ENCODE measurements at places on chromosomes 2 and 18.

DNA sequence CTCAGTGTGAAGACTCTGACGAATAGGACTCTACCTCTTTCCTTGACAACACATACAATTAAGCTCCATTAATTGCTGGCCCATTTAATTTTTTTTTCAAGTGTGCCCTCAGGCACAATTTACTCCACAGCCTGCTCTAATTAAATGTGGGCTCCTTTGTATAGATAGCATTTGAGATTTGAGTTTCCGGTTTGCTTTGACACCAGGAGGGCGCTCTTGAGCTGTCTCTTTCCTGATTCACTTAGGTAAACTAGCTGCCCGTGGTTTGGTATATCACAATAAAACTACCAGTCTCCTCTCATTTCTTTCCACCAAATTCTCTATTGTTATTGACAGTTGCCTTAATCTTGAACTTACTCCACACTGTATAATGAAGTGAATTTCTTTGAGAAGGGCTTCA is 666.0 kb downstream of the DSC3 start:
- DNase-seq: no peak

DNA sequence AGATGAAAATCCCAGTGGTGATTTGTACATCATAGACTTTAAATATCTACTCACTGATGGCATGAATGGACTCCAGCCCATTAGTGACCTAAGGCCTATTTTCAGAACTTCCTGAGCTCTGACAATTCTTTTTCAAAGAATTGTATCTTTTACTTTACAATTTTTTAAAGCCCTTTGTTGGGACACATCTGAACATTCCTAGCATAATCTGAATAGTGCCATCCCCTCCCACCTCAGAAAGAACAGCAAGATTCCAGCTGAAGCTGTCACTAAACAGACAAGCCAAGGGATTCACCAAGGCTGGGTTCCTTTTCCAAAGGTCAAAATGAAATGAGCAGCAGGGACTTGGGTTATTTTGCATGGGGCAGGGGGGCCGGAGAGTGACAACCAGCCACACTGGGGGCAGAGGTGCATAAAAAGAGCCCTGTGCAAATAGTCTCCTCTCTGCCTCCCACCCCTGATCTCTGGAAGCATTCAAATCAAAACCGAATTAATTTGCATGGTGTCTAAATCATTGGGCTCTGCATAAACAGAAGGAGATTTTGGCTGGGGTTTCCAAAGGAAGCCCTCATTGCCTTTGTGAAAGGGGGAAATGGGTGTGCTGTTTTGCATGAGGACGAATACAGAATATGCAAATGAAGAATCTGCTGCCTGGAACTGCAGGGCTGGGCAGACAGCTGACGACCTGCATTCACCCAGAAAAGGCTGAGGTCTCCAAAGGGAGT is 17.2 kb downstream of the EPHA4 start:
- DNase-seq: no peak

GRCh38 chr2:20674974-20675679 is 8.2 kb downstream of the GDF7 start:
- DNase-seq: no peak

DNA sequence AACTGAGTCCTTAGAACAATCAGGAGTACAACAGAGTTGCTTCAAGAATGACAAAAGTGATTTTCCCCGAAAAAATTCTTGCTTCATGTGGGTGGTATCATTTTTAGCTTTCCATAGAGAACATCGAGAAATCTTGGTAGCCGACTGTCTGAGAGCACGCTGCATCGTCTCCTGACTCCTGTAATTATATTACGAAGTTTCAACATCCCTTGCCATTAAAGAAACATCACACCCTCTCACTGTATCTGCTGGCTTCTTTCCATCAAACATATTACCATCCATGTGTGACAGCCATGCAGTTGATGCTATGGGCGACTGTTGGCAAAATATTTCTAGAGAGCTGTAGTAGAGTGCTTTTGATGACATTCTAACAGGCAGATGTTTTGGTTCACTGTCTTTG is 311.2 kb downstream of the CMPK2 start:
- peak; percentile 12 for DNase-seq

DNA sequence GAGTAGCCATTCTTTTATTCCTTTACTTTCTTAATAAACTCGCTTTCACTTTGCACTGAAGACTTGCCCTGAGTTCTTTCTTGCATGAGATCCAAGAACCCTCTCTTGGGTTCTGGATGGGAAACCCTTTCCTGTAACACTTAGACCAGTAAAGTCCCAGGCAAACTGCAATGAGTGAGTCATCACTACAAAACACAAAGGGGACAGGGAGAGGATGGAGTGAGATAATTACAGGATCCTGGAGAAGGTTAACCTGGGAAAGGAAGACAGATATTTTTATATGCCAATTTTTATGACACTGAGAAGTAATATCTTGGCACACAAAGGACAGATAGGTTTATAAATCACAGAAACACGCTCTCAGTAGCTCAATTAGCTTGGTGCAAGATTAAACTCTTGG is 48.7 kb downstream of the EHD3 start:
- no peak for DNase-seq

DNA sequence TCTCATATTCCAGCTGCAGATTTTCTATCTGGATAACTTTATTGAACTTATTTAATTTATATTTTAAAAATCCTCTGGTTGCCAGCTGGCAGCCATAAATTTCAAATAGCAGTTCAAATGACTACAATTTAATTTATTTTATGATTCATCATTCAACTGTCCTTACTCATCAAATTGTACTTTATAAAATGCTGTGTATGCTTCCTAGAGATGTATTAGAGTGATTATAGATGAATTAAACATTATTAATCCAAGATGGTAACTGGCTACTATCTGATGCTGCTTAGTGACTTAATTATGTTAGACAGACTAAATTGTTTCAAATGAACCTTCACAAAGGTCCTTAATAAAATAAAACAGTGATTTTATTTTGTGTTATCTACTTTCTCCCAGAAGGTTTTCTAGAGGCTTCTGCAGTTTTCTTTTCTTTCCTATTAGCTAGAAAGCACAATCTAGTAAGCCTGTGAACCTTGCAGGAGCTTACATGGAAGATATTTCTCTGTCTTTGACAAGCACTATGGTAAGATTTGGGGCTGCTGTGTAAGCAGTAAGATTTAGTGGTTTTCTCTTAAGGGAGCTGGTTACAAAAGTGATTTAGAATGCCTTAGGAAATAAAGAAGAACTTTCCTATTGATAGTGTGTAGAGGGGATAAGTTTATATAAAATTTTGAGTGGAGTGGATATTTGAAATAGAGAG is 322.3 kb downstream of the FSIP2 start:
- DNase-seq: no peak

- peak; percentile 4 for DNase-seq
Observed at GRCh38 chr2:40554665-40555294, 102.9 kb upstream of the SLC8A1 start.

GRCh38 chr2:188410504-188411235 is 119.0 kb downstream of the GULP1 start:
- DNase-seq: no peak

DNA sequence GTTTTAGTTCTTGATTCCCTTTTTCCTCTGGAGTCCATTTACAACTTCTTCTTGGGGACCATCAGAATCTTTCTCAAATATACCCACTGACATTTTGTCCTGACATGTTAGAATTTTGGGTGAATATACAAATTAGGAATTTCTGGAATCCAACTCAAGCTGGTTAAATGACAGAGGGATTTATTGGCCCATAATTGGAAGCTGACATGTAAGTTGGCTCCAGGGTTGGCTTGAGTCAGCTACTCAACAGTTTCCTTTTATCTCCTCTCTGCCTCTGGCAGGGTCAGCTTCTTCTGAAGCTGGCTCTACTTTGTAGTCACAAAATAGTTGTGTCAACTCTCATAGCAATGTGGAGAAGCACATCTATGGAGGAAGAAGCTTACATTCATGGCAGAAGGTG is 36.6 kb upstream of the PPP1R1C start:
- DNase-seq: no peak

DNA sequence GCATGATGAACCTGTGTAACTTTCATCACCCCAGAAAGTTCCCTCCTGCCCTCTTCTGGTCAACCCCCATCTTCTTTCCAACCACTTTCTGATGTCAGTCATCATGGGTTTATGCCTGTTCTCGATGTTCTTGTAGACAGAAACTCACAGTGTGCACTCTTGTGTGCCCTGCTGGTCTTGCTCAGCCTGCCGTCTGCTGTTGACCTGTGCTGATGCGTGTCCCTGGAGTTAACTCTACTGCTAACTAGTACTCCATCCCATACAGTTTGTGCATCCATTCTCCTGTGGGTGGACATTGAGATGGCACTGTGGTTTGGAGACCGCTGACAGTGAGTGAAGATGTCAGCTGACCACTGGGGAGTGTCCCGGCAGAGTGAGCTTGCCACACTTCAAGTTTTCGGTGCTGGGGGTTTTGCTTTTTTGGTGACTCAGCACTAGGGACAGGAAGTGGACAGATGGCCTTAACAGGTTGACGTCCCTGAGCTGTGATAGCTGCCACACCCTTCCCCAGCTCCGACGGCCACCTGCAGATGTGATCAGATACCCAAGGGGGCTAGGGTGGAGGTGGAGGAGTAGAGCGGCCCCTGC is 14.8 kb downstream of the KLHL29 start:
- DNase-seq: no peak

DNA sequence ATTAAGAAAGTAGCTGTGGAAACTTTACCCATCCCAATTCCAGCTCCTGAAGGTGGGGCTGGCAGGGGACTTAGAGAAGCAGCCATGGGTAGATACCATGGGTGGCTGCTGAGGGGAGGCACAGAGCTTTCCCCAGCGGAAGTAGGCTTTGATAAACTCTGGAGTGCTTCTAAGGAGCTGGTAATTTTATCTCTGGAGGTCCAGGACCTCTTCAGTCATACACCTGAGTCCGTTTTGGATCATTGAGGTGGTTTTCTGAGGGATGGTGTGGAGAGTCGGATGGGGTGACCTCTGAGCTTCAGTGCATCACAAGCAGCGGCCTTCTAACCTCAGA is 36.7 kb upstream of the BMP10 start:
- no peak for DNase-seq

- no peak for DNase-seq
Observed at GRCh38 chr2:220219371-220219770, 591.9 kb downstream of the SLC4A3 start.

DNA sequence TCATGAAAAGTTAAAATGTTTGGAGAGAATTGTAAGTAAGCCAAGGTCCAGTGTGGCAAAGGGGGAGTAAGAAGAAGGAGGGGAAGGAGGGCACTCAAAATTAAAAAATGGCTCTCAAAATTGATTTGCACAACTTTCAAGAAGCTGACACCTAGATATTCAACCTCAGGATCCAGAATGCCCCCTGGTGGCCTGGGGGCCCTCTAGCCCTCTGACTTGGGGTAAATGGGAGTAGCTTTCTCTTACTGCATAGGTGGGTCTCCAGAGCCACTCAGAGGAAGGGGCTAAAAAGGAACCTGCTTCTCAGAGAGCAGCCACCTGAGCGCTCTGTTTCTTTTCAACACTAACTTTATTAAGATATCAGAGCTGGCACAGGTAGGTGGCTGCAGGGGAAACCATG is 968.5 kb downstream of the BCL11A start:
- DNase-seq: peak; percentile 6

DNA sequence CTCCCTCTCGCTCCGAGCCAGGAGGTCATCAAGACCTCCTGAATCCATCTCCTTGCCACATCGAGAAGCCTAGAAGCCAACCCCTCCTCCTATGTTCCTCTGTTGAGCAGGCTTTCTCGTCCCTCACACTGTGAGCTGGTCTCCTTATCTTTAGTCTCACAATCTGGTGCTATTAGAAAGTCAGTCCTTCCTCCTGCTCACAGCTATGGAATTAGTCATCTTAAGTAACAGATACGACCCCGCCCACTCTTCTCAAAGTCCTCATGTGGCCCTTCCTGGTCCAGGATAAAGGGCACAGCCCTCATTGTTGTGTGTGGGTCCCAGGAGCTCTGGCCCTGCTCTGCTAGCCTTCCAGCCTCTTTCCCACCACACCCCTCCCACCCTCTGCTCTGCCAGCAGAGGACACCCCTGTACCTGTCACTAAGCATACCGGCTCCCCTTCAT is 41.4 kb upstream of the TRIB2 start:
- DNase-seq: no peak

GRCh38 chr2:100919316-100919715 is 82.8 kb upstream of the RPL31 start:
- DNase-seq: no peak

DNA sequence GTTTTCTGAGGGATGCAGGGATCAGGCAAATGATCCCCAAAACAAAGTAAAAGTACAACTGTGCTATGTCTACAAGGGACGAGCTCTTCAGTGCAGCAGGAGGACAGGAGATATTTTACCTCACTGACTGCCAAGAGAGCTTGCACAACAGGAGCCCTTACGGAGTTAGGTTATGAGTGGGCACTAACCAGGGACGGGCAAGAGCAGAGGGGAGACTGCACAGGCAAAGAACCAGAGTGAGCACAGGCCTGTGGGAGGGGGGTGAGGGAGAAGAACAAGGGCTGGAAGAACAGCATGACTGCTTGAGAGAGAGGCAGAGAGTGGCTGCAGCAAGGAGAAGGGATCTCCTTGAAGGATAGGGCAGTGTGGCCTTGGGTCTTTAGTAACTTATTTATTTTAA is 101.1 kb upstream of the PID1 start:
- no peak for DNase-seq

DNA sequence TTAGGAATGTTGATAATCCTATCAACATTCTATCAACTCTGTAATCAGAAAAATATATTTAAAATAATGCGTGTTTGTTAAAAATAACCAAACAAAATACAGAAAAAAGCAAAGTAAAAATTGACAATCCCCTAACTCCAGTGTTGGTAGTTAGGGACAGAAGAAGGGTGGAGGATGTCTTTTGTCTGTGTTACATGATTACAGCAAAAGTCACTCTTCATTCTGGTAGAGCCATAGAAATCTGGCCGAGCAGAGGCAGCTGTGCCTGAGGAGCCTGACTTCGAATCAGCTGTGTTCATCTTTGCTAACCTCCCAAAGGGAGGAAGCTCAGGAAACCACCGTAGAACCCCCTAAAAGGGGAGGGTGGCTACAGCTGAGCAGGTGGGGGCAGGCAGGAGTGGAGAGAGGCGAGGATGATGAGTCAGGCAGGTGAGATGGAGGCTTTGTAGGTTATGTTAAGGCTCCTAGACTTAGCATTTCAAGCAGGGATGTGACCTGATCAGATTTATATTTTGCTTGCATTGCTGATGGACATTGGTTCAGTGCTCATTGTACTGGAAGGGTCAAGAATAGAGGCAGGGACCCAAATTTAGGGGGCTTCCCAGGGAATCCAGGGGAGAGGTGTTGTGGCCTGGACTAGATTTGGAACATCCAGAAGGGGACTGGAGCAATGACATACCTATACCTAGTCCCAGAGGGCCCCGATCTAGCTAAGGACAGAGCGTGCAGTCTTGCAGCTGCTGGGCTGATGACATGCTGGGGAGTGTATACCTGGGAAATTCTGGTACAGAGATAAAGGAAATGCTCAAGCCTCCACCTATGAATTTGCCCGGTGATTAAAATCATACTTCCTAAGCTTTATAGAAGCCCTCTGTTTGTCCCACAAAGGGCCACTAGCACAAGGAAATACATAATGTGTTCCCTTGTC is 95.7 kb downstream of the NEDD4L start:
- DNase-seq: no peak

Data from NCI-H2107 (cell line).